Stimulated activated CD8-positive, alpha-beta memory T cell treated with anti-CD3 and anti-CD28 coated beads, Interleukin-15, amount 100 ng/mL, for 48 hours (primary cell): ENCODE measurements at places on chromosomes 1 and 21.

GRCh38 chr1:54904476-54905048, 17.6 kb upstream of the DHCR24 start:
- no peak for DNase-seq

DNA sequence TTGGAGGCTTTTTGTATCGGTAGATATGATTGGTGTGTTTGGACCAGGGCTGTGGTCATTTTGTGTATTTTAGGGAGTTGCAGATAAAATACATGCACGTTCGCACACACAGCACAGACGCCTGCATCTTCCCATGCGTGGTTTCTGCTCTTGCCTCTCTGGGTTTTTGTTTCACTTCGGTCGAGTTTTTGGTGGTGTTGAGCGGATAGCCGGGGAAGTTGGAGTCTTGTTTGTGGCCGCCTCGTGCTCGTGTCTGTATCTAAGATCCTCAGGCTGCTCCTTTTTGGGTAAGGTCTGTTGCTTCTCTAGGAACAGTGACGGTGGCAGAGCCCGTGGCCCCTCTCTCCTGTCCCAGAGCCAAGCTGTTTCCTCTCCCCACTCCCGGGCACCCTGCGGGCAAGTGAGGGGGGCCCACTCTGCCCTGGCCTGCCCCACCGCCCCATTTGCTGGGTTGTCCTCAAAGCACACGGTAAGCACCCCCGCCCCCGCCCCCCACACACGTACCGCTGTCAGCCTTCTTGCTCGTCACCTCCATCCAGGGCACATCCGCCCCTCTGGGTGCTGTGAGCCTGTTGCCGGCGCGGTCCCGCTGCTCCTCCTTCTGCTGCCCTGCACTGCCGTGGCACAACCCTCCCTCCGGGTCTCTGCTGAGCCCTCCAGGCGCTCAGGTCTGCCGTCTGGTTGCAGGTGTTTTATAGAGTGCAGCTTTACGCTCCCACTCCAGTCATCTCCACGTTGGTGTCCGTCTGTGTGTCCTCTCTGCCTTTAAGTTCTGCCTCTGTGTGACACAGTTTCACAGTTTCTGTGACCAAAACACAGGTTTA, 51.9 kb downstream of the AGPAT3 start:
- DNase-seq = no peak

GRCh38 chr1:200401708-200402107, 8.1 kb downstream of the ZNF281 start:
- no peak for DNase-seq

GRCh38 chr1:3067671-3068563, 1.1 kb upstream of the PRDM16 start:
- DNase-seq = no peak

- no peak for DNase-seq
Observed at GRCh38 chr1:68225781-68226180, 6.5 kb downstream of the WLS start.

- no peak for DNase-seq
Observed at GRCh38 chr1:93662481-93663207, 19.0 kb downstream of the BCAR3 start.

DNA sequence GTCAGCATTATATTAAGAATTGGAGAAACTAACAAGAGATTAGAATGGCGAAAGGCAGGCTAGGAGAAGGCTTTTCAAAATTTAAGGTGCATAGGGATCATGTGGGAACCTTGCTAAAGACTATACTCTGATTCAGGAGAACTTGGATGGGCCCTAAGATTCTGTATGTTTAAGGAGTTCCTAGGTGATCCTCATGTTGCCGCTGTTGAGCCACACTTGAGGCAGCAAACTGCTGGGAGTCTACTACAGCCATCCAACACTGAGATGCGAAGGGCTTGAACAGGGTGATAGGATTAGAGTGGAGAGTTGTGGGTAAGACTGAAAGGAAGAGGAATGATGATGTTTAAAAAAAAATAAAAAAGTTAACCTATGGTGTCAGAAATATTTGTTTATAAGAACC, 1013.2 kb downstream of the MRPL39 start:
- DNase-seq = no peak

- no peak for DNase-seq
Observed at GRCh38 chr21:43195121-43196021, 26.6 kb downstream of the CRYAA start.

- DNase-seq = no peak
Observed at GRCh38 chr1:963746-964525, 2.3 kb upstream of the PLEKHN1 start.

DNA sequence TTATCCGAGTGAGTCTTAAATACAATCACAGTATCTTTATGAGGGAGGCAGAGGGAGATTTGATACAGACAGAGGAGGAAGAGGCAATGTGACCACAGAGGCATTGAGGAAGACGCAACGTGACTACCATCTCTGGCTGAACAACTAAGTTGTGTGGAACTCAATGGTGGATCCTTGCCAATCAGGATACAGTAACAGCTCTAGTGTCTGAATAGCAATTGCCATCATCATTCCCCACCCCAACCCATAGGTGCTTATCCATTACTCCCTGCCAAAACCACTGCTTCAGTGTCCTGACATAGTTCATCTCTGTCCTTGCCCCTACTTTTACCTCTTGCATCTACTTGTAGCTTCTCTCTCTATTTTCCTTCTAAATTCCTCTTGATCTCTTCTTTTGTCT, 20.5 kb upstream of the RHBDL2 start:
- no peak for DNase-seq

- peak; percentile 50 for DNase-seq
Observed at GRCh38 chr1:205237526-205238484, 10.1 kb downstream of the TMCC2 start.

- DNase-seq = no peak
Observed at GRCh38 chr1:233735847-233736246, 121.9 kb downstream of the KCNK1 start.

GRCh38 chr1:156836041-156836654, 19.5 kb upstream of the SH2D2A start:
- DNase-seq = peak; percentile 62

GRCh38 chr1:15151871-15152270, 1.7 kb upstream of the TMEM51 start:
- no peak for DNase-seq

- no peak for DNase-seq
Observed at GRCh38 chr1:180598333-180598974, 33.4 kb upstream of the XPR1 start.

DNA sequence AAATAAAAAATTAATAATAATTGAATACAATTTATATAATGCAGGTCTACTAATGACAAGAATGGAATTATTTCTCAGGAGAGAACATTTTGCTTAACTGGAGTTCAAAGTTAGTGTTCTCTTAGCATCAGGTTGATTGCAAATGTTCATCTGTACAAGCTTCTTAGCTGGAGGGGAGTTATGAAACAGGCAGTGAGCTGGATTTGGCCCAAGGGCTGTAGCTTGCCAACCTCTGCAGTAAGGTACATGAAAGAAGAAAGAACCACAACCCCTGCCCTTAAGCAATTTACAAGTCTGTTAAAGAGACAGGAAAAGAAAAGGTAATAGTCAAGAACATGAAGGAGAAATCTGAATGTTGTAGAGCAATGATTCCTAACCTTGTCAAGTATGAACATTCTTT, 17.0 kb downstream of the LPGAT1 start:
- no peak for DNase-seq

DNA sequence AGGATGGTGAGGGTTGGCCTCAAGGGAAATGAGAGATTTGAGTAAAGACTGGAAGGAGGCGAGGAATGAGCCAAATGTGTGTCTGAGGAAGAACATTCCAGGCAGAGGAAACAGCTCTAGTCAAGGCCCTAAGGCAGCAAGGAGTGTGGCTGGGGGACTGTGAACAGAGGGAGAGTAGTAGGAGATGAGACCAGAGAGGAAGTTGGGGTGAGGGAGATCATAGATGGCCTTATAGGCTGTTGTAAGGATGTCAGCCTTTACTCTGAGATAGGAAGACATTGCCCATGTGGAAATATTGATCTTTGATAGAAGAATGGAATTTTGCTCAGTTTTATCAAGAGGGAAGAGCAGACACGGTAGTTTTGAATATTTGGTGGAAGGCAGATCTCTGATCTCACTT, 55.2 kb upstream of the ARTN start:
- DNase-seq = no peak

- no peak for DNase-seq
Observed at GRCh38 chr1:208088319-208088718, 155.9 kb downstream of the PLXNA2 start.

- DNase-seq = no peak
Observed at GRCh38 chr1:100785470-100786052, 66.0 kb downstream of the VCAM1 start.

GRCh38 chr1:195970209-195970608, 638.0 kb downstream of the KCNT2 start:
- no peak for DNase-seq

DNA sequence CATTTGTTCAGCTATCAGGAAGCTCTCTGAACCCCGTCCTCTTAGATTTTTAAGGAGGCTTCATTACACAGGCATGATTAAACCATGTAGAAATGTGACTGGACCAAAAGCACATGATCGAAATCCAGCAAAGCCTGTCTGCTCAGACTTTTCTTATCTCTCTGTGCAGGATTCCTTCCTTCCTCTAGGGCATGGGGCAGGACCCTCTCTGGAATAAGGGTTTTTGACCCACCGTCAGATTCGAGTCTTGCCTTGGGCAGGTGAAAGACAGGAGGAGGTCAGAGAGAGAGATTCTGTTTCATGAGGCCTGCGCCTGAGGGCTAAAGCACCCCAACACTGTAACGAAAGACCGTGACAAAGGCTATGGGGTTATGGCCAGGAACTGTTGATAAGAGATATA, 136.8 kb downstream of the RHOU start:
- DNase-seq = no peak

DNA sequence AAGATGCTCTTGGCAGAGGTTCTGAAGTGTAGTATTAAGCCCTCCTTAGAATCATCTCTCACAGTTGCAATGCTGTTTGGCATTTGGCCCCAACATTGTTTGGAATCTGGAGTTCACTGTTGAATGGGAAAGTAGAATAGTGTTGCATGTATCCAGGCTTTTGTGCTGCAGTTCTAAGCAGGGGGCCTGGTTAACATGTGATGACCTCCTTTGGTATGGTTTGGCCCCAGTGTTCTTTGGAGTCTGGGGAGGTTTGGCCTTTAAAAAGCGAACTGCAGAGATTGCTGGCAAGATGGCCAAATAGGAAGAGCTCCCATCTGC, 61.8 kb upstream of the PLD5 start:
- DNase-seq = no peak

DNA sequence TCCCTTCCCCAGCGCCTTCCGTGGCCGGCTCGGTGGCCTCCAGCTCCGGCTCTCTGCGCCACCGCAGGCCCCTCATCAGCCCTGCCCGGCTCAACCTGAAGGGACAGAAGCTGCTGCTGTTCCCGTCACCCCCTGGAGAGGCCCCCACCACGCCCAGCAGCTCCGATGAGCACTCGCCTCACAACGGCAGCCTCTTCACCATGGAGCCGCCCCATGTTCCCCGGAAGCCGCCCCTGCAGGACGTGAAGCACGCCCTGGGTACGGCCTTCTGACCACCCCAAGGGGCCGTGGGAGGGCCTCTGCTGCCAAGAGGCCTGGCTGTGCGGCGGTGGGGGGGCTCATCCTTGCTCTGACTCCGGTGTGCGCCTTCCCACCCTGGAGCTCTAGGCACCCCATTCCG, 21.8 kb downstream of the TMEM201 start:
- DNase-seq = no peak

GRCh38 chr1:114093624-114094362, 59.9 kb downstream of the SYT6 start:
- DNase-seq = no peak

GRCh38 chr21:25215698-25216384, 391.4 kb downstream of the MRPL39 start:
- DNase-seq = no peak

- no peak for DNase-seq
Observed at GRCh38 chr1:57550092-57550491, 126.2 kb upstream of the DAB1 start.
